ENCODE measurements at places on chromosomes 16 and 17. TPM values are rescaled to one million over a fixed set of nuclear protein-coding genes. Genes with fewer than 3 reads are reported as not detected.

GRCh38 chr16:22088642-22089041, 3.7 kb upstream of the VWA3A start:
- no peak for DNase-seq

DNA sequence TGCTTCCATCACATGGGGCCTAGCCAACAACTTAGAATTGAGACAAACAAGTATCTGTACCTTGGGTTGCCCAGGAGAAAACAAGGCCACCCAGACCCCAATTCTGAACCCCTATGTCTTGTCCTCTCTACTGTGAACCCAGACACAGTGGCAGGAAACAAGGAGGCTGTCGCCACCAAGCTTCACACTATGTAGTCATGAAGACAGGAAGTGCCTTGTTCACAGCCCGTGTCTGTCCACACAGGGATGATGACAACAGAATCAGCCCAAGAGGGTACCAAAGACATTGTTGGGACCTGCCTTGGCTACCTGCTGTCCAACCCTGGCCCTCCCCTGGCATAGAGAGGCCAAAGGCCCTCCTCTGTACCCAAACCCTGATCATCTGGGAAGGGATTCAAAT, 84.8 kb downstream of the CDYL2 start:
- DNase-seq = no peak

The CLDN6 gene
- total RNA-seq = 0.12 TPM

The GPRC5B gene
- total RNA-seq = 109 TPM

The RNF222 gene
- not detected for total RNA-seq

The GPR142 gene
- total RNA-seq = 0.10 TPM

The ASGR2 gene
- not detected for total RNA-seq

The CLEC18A gene
- total RNA-seq = not detected

The DLX3 gene
- total RNA-seq = not detected

The TEX19 gene
- not detected for total RNA-seq
